Neural crest cell (in vitro differentiated cells): ENCODE measurements at places on chromosomes 2 and 18.

DNA sequence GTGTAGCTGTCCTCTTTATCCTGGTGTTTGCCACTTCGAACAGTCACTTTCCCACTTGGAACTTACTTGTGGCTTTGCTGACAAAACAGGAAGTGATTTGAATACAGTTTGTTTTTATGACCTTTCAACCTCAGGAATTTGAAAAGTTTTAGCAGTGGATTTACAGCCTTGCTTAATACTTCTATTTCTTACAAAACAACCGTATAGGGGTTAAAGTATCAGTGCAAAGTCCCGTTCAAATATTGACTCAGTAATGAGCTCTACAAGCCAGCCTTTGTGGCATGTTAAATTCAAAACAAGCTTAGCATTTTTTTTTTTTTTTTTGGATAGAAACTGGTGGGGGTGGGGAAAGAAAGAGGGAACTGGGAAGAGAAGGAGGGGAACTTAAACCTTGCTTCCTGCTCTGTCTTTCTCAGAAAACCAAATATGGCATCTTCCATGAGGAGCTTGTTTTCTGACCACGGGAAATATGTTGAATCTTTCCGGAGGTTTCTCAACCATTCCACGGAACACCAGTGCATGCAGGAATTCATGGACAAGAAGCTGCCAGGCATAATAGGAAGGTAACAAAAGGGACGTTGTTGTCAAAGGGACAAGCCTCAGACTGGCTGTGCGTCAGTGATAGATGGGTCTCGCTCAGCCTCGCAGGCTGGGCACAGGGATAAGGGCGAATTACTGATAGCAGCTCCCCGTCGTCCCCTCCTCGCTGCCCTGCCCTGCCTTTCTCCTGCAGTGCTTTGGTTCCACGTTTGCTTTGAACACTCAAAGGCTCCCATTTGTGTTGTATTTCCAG lies at the start of gene HNMT:
HNMT (plus strand) TSS at position 408 of the 793 bp plus-strand sequence; CDS start at position 427, 19 bp downstream.
- peak; percentile 18 for DNase-seq

- no peak for DNase-seq
These were observed 38.2 kb downstream of the FAM178B start for GRCh38 chr2:96947949-96948833.

GRCh38 chr2:37855283-37856041 lies 69.6 kb upstream of the RMDN2 start:
- DNase-seq: no peak

DNA sequence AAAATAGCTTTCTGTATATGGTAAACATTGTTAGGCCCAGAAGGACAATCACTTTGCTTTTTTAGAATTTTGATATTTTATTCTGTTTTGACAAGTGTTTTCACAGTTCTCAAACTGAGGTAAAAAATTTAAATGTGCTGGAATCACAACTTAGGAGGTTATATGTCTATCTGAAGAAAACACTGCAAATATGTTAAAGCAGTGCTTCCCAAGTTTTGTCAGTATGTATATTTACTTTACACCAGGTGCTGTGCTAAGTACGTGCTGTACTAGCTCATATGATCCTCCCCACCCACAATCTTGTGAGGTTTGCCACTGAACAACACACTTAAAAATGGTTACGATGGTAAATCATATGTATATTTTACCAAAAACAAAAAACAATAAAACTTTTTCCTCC lies 124.2 kb downstream of the CABYR start:
- DNase-seq: no peak

GRCh38 chr2:222884805-222885424 lies 24.1 kb downstream of the ACSL3 start:
- DNase-seq: no peak

GRCh38 chr18:36420826-36421225 lies 123.3 kb downstream of the FHOD3 start:
- no peak for DNase-seq

GRCh38 chr18:9931146-9931545 lies 17.3 kb downstream of the VAPA start:
- DNase-seq: no peak
